NCI-H1105 (cell line): ENCODE measurements at places on chromosomes 16 and 17.
A peak's percentile ranks its signal among the peaks of the same experiment; 100 is the strongest.

DNA sequence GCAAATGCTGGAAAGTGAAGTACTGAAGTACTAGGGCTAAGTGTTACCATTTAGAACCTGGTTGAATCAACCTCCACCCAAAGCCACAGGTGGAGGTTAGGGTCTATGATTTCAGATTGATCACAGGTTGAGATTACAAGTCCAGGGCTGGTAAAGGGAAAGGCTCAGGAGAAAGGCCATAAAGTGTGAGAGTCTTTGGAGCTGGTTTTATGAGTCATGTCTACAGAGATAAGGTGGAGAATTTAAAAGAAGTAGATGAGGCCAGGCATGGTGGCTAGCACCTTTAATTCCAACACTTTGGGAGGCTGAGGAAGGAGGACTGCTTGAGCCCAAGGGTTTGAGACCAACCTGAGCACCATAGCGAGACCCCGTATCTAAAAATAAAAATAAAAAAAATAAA, 221.7 kb upstream of the CDH11 start:
- DNase-seq = no peak

DNA sequence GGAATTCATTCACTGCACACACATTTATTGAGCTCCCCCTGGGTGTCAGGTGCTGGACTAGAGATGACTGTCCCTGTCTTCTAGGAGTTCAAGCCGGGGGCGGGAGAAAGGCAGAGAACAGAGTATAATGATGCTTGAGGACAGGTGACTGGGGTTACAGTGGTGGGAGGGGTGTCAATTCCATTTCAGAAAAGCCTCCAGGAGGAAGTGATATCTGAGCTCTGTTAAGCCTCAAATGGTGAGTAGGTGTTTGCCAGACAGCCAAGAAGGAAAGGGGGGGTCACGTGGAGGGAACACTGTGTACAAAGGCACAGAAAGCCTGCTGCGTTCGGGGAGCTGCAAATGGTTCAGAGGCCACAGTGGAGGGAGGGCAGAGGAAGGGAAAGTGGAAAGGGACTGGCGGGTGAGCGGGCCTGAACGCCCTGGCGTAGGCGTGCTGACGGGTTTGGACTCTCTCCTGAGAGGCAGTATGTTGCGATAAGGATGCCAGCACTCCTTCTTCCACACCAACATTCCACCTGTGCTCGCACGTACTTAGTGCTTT, 9.7 kb upstream of the NXPH3 start:
- DNase-seq = peak; percentile 17

DNA sequence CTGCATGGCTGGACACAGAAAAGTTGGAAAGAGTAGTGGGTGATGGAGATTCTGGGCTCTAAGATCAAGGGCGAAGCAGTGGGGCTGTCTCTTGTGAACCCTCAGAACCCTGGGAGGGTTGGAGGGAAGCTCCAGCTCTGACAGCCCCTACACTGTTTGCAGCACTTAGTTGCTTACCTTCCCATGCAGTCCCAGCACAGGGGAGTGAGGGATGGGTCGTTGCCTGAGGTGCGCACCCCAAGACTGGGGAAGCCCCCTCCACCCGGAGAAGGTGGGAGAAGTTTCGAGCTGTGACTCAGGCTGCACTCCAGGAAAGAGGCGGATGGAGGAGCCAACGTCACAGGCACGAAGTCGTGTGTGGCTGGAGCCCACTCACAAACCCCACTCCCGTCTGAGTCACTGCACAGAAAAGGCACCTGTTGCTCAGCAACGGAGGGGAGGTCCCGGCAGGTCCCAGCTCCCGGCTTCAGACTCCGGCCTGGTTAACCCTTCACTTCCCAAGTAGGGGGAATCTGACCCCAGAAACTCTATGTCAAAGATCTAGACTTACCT, 60.1 kb downstream of the AIPL1 start:
- DNase-seq = no peak

- DNase-seq = no peak
These were observed 8.2 kb downstream of the CAVIN1 start for GRCh38 chr17:42414704-42415409.

- DNase-seq = no peak
These were observed 131.4 kb downstream of the WWOX start for GRCh38 chr16:78230832-78231231.

DNA sequence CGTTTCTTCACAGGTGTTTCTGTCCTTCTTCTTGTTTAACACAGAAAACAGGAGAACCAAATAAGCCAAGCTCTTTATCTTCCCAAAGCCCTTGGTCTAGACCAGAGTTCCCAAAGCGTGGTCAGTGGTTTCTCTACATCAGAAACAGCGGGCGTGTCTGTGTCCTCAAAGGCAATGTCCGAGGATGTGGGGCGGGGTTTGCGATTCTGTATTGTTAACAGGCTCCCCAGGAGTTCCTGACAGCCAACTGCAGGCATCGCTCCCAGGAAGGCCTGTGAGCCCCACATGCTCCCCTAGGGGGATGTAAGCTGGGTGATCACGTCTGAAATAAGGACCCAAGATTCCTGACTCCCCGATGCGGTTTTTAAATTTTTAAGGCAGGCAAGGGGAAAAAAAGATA, 28.4 kb upstream of the SLC25A19 start:
- DNase-seq = no peak

GRCh38 chr16:2966043-2966807, 2.1 kb downstream of the KREMEN2 start:
- DNase-seq = no peak
